ENCODE measurements at places on chromosomes 7 and 10.

DNA sequence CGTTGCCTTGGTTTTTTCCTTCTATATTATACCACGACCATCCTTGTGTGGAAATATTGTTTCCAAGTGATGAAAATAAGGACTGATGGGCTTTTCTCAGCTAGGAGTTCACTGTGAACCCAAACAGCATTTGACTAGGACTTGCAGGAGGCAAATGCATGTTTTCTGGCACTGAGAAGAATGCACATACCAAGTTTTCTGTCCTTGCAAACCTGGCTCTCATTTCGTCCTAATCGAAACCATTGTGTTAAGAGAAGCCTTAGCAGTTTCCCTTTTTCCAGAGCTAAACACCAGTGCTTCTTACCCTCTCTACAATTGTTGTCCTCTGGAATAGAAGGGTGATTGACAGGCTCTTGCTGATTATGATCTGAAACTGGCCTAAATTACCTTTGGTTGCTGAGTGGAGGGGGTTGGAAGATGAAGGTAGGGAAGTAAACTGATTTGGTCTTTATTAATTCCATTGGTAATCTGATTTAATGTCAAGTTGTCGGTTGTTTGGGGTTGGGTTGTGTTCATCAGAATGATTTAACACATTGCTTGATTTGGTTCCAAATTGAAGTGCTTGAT lies 33.1 kb upstream of the ELMO1 start:
- DNase-seq, result no peak

DNA sequence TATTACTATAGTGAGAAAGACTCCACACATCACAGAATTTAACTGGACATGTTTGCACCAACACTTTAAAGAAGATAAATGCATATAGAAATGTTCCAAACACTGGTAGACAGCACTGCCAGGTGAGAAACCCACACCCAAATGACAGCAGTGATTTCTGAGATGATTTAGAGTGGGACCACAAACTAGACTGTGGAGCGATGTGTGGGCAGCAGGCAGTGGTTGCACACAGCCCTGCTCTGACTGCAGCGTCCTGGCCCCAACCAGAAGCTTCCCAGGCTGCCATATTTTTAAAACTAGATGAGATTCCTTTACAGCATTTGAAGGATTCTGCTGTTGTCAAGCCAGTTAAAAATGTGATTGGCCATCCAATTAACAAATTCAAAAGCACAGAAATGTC lies 47.7 kb upstream of the COMMD3 start:
- no peak for DNase-seq

DNA sequence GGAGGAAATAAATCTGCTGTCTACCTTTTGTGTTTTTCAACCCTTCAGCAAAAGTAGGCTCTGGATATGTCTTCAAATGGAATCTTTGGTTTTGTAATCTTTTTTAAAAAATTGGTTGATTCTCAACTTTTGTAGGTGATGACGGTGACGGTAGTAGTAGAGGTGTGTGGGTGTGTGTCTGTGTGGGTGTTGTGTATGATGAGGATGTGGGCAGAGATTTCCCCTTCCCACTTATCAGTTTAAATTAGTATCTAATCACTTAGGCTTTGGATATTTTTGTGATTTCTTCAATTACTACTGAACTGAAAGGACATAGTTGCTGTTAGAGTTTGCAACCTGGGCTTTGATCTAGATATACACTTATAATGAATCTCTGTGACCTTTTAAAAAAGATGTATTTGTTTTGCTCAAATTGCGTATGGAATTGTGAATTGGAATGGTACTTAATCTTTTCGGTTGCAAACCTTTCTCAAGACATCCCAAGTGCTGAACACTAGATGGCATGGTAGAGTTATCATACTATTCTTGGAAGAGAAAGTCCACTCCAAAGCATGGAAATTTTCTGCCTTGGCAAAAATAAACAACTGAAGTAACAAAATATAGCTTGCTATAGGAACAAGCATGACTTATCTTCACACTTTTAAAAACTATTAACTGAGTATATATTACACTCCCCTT lies 51.9 kb upstream of the A1CF start:
- DNase-seq, result no peak

DNA sequence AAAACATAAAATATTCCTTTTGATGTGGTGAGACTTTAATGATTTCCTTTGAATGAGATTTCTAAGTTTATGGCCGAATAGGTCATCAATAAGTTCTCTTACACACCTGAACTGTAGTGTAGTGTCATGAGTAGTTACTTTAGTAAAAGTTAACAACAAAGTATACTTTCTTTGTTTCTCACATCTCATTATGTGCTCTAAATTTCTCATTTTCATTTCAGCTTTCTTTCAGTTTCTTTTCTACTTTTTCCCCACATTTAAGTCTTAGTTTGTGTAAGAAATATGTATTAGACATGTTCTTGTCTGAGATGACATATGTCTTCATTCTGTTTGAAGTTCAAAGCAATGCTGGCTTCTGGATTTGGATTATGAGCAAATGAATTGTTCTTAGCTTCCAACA lies 348.1 kb downstream of the ANKRD7 start:
- DNase-seq, result no peak

- DNase-seq, result no peak
Measured at GRCh38 chr7:130938661-130939060, 204.7 kb upstream of the KLF14 start.

GRCh38 chr10:128043259-128044045 lies 82.8 kb downstream of the MKI67 start:
- DNase-seq, result no peak

DNA sequence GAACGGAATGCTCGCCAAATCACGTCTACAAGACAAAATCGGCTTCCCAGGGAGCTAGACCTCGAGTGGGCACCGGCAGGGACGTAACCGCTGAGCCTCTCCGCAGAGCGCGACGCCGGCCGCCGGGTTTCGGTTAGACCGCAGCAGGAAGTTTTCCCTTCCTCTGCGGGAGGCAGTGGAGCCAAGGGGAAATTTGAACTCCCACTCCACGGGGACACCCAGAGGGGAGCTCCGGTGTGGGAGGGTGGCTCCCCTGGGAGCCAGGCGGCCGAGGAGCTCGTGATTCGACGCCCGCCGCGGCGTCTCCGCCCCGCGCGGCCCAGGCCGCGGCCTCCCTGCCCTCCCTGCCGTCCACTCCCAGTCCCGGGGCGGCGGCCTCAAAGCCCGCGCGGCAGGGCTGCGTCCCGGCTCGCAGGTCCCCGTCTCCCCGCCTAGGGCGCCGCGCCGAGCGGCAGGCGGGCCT lies 426 bp downstream of the SYPL1 start:
- DNase-seq, result no peak

- no peak for DNase-seq
Measured at GRCh38 chr7:151330181-151330580, 11.4 kb upstream of the NUB1 start.

- peak; percentile 77 for DNase-seq
Measured at GRCh38 chr10:17229967-17230682, 2.1 kb downstream of the VIM start.

DNA sequence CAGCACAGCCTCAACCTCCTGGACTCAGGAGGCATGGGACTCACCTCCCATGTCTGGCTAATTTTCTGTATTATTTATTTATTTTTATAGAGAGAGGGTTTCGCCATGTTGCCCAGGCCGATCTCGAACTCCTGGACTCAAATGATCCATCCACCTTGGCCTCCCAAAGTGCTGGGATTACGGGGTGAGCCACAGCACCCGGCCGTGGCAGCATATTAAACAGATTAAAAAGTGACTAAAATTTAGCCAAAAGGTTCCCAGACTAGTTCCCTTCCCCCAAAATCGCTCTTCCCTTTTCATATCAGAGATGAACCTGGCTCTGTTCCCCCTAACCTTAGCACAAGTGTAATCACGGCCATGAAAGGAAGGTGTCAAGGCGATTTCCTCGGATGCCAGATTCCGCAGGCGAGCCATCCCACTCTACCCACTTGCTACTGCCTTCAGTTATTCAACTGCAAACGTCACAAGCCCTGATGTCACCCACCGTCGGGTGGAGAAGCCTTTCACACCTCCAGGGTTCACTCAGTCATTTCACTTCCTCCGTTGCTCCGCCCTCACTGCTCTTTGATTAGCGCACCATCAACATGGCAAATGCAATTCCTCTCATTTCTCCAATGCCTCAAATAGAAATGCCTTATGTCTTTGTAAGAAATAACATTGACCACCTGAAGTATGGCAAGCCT lies 104.7 kb upstream of the RHEB start:
- no peak for DNase-seq

DNA sequence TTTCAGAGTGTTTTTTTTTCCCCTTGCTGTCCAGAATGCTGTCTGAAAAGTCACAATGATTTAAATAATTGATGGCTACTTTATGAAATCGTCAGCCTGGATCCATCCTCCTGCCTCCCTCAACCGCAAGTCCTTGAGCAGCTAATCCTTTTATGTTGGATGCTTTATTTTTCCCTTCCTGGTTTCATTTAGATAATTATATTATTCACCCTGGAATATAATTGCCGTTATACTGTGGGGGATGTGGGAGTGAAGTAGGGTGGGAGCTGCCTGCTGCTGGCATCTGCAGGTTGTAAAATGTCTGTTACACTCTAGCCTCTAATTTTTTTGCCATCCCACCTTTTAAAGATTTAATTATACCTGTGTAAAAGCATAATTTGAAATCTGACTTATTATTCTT lies 290.5 kb upstream of the LRGUK start:
- DNase-seq, result no peak

DNA sequence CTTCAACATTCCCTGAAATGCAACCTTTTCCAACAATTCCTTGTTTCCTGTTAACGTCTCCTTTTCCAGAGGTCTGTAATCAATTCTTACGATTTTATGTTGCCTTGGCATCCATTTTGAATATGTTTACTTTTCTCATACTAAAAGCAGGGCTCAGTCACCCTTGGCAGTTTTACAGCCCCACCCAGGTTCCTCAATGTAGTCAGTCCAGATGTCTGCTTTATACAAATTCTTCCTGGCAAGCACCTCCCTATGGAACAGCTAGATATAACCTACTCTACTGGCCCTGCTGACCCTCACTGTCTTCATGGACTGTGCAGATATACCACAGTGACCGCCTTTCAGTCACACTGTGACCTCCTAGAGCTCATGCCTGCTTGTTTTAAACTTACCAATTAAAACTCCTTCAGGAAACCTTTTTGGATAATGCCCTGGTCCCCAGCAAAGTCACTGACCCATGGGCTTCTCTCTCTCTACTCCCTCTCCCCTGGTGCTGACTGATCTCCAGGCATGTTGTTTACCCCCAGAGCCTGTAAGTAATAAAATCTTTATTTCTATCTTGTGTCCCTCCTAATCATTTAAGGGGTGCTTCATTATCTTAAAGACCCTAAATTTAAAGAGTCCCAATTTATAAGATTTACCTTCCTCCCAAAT lies 147.1 kb upstream of the STEAP1 start:
- no peak for DNase-seq

DNA sequence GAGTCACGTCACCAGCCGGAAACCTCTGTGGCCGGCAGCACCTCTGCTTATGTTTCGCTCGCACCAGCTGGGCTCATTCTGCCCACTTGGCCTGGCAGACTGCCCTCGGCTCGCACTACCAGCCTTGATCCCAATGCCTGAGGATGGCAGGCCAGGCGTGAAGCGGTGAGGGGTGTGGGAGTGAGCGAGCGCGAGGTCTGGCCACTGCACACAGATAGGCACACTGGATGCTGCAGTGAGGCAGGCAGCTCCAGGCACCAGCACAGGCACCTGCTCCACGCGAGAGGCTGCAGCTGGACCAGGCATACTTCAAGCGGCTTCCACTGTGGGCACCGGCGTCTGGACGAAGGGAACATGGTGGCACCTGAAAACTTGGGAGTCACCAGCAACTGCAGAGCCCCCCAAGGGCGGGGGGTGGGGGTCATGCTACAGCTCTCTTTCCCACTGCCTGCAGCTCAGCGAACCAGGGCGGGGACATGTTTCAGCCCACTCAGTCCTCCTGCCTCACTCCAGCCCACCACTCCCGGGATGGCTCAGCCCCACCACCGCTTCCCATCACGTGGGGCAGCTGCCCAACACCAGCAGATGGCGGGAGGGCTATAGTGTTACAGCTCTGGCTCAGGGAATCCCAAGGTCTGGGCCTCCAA lies 5.4 kb upstream of the DMTF1 start:
- no peak for DNase-seq

- DNase-seq, result no peak
Measured at GRCh38 chr7:137961200-137962177, 40.4 kb downstream of the CREB3L2 start.

DNA sequence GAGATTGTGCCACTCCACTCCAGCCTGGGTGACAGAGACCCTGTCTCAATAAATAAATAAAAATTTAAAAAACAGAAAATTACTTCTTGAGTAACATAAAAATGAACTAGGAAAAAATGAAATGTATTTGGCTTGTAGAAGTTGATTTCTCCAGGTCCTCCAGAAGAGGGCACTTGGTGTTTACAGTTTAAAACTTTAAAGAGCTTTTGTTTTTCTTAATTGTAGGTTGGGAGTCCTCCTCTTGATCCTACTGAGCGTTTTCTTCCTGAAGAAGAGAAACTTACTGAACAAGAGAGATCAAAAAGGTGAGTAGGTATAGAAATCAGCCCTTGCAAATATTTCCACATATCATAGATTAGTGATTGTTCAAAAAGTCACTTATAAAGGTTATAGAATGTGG lies 16.2 kb downstream of the KIFBP start:
- DNase-seq, result no peak

GRCh38 chr10:88608052-88608732 lies 21.6 kb downstream of the LIPJ start:
- no peak for DNase-seq

GRCh38 chr7:157407512-157408257 lies 70.9 kb downstream of the DNAJB6 start:
- no peak for DNase-seq

DNA sequence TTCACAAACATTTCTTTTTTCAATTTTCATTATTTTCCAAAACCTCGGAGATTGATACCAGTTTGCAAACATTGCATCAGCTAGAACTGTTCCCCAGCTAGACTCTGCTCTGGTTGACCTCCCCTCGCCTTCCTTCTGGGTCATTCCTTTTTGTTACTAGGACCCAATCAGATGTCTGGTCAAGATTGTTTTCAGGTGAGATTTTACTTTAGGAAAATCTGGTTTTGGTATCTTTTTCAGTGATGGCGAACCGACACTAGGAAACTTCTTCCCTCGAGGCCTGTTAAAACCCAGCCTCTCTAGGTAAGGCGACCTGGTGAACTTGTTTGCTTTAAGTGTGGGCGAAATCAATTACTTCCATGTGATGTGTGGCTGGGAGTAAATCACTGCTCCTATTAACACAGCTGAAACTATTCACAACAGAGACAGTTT lies 8.4 kb downstream of the PROSER2 start:
- no peak for DNase-seq

DNA sequence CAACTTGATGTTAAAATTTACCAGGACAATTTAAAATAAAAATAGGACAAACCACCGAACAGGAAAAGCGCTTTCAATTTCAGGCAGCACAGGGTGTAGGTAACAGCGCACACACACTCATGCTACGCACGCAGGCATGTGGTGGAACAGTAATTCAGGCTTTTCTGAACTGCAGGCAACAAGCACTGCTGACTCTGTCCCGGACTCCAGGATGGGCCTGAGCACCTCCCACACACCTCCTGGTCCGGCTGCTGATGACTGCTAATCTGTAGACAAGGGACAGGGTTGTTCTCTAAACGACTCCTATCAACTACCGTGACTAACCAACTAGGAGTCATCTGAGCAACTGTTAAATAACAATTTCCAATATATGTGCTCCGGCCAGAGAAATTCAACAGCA lies 192.6 kb upstream of the FRMD4A start:
- DNase-seq, result no peak
